Midbrain (tissue), 1 donor: ENCODE measurements at places on chromosomes 3 and 15.

- no peak for DNase-seq
Observed at GRCh38 chr15:74128785-74129585, 1.4 kb upstream of the ISLR2 start.

DNA sequence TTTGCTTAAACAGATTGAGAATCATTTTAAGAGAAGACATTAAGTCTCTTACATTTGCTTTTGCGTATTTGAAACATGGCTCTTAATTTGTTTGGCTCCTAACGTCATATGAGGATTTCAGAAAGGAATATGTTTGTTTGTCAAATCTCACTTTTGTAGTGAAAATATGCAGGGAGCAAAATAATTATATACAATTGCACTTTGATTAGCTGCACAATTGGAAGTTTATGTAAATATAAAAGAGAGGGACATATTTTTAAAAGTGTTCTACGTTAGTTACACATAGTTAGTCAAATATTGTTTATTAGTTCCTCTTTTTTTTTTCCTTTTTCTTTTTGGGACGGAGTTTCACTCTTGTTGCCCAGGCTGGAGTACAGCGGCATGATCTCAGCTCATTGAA, 42.7 kb upstream of the GOLIM4 start:
- DNase-seq, result no peak

- peak; percentile 72 for DNase-seq
Observed at GRCh38 chr15:34588046-34588674, 4.7 kb upstream of the GOLGA8B start.

DNA sequence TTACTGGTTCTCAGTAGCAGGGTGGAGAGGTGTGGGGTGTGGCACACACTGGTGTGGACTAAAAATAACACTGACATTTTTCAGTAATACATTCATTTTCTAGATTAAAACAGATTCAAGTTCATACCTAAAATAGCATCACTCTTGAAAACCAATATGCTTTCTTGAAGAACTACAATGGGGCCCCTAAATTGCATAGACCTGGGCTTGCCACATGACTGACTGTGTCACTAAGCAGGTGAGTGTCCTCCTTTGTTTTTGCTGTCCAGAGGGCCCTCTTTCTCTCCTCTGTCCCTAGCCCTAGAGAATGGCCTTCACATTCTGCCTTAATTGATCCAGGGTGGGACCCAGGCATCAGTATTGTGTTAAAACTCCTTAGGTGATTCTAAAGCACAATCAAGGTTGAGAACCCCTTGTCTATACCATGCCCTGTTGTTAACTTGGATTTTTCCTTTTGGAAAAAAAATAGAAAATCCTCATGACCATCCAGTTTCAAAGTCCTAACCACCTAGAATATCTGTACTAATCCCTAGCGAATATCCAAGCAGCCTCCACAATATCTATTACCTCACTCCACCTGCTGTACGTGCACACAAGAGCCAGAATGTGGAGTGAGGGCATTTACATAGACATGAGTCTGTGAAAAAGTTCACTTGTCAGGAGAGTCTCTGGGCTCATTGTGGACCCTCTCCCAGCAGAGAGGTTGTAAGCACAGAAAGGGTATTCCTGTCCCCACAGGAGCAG, 18.7 kb upstream of the TMEM41A start:
- DNase-seq, result no peak

DNA sequence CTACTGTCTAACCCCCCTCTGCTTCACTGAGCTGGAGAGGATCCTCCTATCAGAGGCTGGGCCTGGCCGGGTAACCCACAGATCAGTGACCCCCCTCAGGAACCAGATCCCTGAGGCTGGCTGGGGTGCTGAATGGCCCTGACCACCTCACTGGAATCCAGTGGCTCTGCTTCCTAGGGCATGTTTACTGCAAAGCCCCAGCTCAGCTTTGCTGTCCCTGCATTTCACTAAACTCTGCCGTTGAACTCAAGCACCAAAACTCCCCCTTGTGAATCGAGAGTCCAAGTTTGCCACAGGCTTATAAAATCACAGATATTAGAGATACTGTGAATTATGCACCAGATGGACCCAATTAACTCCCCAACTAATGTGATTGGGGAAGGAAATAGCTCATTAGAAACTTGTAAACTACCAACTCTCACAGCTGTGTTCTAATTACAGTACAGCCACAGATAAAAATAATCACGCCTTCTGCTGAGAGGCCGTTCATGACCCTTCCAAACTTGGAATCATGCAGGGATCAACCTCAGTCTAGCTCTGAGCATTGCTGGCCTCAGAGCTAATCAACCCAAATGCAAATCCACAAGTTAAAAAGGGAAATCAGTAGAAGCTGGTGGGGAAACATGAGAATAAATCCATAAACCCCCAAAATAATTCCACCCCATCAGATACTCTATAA, 47.0 kb downstream of the OCA2 start:
- no peak for DNase-seq

- DNase-seq, result no peak
Observed at GRCh38 chr3:53102601-53103147, 27.6 kb downstream of the RFT1 start.

GRCh38 chr15:40594429-40594836, 384 bp downstream of the KNL1 start:
- DNase-seq, result no peak

DNA sequence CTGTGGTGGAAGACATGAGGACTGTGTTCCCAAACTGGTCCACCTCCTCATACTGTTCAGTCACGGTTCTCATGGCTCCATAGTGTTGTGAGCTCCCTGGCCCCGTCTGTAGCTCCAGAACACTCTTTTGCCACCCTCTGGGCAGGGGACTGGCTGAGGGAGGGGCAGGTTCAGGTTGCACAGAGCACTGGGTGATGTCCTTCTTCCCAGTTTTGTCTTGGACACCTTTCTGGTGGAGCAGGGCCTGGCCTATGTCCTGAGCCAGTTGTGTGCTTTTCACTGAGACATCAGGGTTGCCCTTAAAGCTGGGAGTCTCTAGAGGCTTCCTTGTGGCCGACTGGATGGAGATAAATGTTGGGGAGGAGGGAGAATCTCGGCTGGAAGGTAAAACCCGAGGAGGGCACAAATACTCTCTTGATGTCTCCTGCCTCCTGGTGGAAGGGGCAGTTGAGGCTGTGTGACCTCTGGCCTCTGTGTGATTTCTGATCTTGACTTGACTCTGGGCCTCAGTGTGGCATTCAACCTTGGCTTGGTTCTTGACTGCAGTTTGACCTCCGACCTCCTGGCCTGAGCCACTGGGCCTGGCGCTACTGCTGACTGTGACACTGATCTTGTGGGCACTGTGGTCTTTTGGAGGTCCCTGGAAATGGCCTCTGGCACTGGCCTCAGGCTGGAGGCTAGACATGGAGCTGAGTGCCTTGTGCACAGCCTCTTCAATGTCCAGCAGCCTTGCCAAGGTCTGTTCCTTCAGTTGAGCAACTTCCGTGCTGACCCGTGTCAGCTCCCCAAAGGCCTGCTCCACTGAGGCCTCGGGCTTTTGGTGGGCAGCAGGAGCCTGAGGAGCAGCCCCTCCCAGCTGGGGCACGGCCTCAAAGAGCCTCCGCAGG, 8.1 kb downstream of the XIRP1 start:
- DNase-seq, result no peak

DNA sequence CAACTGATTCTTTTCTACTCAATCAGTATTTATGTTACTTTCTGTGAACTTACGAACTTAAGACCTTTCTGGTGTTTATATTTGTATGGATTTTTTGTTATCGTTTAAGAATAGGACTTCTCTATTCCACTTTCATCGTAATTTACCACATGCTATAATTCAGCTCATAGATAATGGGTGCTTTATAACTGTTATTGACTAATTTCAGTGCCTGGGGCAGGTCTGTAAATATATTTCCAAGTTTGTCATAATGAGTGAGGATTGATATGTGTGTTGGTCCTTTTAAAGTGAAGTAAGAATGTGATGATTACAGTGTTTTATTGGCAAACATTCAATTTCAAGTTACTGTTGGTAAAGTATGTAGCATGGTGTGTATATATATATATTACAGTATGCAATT, 1.8 kb upstream of the NAALADL2 start:
- DNase-seq, result no peak

GRCh38 chr3:81938681-81939080, 177.2 kb upstream of the GBE1 start:
- DNase-seq, result no peak

DNA sequence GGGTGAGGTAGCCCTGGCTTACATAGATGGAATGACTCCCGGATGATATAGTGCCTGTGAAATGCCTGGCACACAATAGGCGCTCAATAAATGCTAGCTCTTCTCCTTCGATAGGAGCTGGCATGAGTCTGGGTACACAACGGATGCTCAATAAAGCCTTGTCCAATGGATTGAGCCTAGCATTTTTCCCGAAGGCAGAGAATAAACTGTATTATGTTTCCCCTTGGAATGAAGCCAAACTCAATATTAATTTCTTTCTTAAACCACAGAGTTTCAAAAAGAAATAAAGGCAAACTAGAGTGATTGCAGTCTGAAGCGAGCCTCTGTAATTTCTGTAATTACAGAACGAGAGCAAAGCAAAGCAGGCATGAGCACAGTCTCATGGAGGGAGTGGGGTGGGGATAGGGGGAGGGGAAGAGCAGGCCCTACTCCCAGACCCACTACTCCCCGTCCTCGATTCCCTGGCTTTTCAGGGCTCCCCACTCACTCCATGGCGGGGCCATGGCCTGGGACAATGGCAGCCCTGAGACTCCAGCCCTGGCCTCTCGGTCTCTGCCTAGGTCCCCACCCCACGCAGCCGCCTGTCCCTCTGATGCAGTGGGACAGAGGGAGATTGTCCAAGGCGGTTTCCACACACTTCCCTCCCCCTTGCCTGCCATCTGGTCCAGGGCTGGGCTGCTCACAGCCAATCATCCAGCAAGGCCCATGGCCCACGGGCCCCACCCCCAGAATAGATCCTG, 18.0 kb downstream of the SLC6A1 start:
- DNase-seq, result peak; percentile 87
